NCI-H1436 treated with DMSO at 0.1 percent for 48 hours (cell line): ENCODE measurements at places on chromosomes 4 and X.

GRCh38 chr4:105998171-105999063 lies 103.1 kb downstream of the NPNT start:
- DNase-seq, result no peak

GRCh38 chrX:10992110-10992509 lies 119.0 kb upstream of the HCCS start:
- no peak for DNase-seq

- no peak for DNase-seq
These were observed 265.4 kb downstream of the RAPGEF2 start for GRCh38 chr4:159368320-159368719.

GRCh38 chr4:127311371-127311770 lies 321.4 kb upstream of the INTU start:
- no peak for DNase-seq

GRCh38 chr4:156217236-156217635 lies 263.6 kb upstream of the CTSO start:
- no peak for DNase-seq

DNA sequence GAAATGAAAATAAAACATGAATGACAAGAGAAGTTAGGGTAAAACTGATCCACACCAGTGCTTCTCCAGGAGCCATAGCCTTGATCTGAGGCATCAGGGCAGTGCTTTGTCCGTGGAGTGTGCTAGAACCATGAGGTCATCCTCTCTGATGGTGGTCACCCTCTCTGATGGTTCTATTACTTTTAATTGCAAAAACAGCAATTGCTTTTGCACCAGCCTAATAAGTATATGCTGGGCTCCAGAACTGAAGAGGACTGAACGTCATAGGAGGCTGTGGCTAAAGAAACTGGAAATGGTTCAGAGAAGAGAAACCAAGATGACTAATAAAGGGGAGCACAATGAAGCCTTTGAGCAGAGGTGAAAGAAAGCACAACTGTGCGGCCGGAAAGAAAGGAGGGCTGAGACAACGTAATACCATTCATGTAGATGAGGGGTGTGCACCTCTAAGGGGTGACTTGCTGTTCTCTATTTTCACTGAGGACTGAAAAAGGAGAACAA lies 17.0 kb upstream of the TMEM154 start:
- DNase-seq, result no peak

GRCh38 chr4:152992466-152992865 lies 56.3 kb downstream of the FHDC1 start:
- DNase-seq, result no peak

DNA sequence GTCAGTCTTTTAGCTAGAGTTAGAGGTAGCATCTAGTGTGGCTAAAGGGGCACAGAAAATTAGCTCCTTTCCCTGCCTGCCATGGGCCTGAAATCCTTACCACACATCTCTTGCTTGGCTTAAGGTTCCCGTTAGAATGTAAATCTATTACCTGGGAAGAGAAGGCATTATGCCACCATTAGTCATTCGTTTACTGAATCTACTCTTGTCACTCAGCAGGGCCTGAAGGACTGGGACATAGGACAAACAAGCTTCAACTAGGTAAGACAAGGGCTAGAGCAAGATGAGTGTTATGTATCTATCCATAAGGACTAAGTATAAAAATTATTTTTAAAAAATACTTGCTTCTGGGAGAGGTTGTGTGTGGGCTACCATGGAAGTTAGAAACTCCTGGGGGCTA lies 112.4 kb downstream of the CT47B1 start:
- no peak for DNase-seq

GRCh38 chrX:40734971-40735324 lies 394 bp downstream of the MED14 start:
- no peak for DNase-seq
